T-helper 2 cell (primary cell): ENCODE measurements at places on chromosomes 5 and 9.

GRCh38 chr5:144547098-144547499 lies 376.4 kb downstream of the KCTD16 start:
- no peak for DNase-seq

- no peak for DNase-seq
These were observed 69.2 kb downstream of the ANGPTL2 start for GRCh38 chr9:127053057-127053821.

GRCh38 chr5:167653645-167654106 lies 637.8 kb upstream of the WWC1 start:
- no peak for DNase-seq

DNA sequence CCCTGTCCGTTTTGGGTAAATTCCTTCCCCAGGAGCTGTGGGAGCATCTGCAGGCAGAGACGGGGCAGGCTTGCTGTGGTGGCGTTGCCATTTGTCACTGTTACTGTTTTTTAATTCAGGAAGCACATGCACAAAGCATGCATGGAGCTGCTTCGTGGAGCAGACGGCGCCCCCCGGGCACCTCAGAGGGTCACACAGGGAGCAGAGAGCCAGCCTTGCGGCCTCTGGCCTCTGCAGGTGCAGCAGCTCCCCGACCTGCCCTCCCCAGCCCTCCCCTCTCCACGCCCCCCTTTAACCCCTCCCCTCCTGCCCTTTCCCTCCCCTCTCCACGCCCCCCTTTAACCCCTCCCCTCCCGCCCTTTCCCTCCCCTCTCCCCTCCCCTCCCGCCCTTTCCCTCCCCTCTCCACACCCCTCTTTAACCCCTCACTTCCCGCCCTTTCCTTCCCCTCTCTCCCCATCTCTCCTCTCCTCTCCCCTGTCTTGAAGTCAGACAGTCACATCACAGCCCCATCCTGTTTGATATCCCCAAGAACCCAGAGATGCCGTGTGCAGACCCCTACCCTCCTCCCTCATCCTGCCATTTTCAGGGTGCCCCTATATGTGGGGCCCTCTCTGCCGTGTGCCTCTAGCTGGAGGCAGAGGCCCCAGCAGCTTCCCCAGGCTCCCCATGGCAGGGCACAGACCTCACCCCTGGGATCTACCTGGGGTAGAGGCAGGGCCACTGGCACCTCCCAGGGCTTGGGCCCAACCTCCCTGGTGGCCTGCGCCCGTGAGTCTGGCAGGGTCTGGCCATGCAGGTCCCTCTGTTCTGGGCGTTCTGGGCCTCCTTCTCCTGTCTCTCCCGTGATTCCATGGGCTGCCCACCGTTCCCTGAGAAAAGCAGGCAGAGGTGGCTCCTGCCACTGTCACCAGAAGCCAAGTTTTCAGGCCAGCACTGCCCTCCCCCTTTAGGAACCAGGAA lies 29.6 kb upstream of the UBAC1 start:
- DNase-seq = peak; percentile 63
